ENCODE measurements at places on chromosomes 5 and 9.

GRCh38 chr5:135915466-135916001 is 19.9 kb upstream of the IL9 start:
- DNase-seq = no peak

DNA sequence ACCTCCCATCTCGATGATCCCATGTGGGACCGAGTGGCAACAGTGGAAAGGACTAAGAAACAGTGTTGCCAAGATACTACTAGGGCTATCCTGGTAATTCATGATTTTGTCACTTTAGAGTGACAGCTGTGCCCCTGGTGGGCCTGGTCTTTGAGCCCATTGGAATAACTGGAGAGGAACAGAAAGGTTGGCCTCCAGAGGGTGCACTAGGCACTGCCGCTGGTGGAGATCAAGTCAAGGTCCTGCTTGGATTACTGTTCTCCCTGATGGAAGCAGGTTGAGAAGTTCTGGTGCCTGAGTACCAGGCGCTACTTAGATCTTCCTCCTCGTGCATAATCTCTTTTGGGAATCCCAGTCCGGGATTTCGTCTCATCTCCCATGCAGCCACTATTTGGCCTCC is 129.6 kb downstream of the SEC61B start:
- peak; percentile 61 for DNase-seq

DNA sequence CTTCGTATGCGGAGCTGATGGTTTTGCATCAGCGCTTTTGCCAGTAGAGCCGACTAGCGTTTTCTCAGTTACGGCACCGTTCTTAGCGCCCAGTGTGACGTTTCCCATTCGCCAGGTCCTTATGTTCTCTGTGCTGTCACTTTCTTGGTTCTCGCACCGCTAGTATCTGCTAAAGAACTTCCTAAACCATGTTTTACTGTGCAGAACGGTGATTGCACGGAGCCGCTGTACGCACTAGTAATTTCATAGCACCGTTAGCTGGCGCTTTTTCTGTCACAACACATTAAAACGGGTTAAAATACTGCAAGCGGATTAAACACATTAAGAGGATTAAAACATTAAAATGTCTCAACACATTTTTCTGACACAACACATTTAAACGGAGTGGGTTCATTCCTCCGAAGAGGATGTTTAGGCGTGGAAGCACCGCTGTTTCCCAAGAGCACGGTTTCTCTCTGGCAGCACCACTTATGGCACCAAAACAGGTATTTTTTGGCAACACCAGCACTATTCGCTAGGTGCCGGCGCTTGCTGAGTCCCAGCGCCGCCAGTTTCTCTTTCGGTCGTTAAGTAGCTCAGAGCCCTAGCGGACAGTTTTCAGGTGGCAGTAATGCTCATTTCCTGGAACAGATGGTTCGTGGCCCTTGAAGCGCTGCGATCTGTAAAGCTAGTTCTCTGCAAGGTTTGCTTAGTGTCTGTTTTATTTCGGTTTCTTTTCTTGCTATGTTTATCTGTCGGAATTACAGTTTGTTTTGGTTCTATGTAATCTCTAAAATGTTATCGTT is 20.3 kb downstream of the ANXA2R start:
- peak; percentile 31 for DNase-seq

DNA sequence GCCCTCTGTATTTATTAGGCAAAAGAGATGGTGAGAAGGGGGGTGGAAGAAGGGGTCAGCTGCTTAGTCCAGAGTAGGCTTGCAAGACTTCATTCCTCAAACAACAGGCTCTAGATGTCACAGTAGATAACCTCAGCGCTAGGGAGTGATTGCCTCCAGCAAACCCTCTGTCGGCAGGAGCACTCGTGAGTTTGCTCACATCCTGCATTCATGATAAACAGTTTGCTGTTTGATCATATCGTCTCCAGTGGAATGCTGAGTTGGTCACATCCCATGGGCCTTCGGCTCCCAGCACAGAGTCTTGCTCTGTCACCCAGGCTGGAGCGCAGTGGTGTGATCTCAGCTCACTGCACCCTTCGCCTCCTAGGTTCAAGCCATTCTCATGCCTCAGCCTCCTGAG is 3.6 kb downstream of the TTC23L start:
- peak; percentile 87 for DNase-seq

GRCh38 chr5:119358901-119359603 is 3.2 kb downstream of the TNFAIP8 start:
- DNase-seq = no peak

DNA sequence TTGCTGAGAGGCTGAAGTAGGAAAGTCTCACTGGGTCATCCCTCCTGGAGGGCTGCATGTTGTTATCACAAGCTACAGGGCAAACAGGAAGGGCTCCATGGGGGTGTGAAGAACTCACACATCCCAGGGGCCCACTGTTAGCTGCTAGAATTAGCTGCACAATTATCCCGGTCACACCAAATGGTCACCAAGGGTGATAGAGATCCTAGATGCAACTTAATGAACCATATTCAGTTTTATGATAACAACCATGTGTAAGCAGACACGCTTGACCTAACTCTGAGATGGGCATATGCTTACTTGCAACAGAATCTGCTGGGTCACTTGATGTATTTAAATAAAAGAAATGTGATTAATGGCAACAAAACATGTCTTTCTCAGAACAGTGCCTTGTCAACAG is 143.5 kb upstream of the C6 start:
- no peak for DNase-seq

Data from SK-MEL-5 (cell line).